ENCODE measurements at places on chromosomes 7 and 10.

GRCh38 chr10:43965033-43965917 lies 316.6 kb upstream of the ZNF32 start:
- DNase-seq = peak; percentile 74

DNA sequence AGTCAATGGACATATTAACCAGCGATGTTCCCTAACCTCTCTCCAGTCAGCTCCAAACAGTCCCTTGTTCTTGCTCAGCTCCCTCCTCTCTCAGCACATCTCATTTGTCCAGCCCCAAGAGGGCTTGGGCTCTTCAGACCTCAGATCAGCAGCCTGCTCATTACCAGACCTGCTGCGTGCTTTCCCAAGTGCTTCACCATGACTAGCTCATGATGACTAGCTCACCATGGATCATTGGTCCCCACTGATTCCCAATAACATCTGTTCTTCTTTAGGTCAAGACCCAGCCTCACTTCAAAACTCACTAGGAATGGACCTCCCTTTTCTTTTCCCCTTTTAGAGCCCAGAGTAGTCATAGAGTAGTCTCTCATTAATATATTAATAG lies 121.9 kb downstream of the SLC16A9 start:
- DNase-seq = no peak

GRCh38 chr10:52229291-52229931 lies 84.7 kb upstream of the DKK1 start:
- no peak for DNase-seq

DNA sequence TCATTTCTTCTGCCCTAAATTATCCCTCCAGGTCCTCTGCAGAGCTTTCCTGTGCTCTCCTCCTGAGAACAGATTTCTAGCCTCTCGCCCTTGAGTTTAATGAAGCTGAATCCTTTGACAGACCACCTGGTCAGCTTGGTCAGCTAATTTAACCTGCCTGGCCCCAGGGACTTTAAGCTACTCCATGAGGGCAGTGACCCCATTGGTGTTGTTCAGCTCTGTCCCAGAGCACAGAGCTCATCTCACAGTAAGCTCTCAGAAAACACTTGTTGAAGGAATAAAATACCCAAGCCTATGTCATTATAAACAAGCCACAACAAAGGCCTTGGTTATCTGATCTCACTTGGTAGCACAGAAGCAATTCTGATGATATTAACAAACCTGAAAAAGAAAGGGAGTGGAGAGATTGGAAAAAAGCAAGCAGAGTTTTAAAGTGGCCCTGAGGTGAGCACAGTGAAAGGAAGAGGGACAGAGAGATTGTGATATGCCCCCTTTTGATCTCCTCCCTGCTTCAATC lies 24.4 kb downstream of the SLC26A4 start:
- DNase-seq = no peak

- no peak for DNase-seq
These were observed 2.1 kb downstream of the CADPS2 start for GRCh38 chr7:122884186-122884585.

- DNase-seq = peak; percentile 92
These were observed 547 bp downstream of the CRPPA start for GRCh38 chr7:16420649-16421332.

DNA sequence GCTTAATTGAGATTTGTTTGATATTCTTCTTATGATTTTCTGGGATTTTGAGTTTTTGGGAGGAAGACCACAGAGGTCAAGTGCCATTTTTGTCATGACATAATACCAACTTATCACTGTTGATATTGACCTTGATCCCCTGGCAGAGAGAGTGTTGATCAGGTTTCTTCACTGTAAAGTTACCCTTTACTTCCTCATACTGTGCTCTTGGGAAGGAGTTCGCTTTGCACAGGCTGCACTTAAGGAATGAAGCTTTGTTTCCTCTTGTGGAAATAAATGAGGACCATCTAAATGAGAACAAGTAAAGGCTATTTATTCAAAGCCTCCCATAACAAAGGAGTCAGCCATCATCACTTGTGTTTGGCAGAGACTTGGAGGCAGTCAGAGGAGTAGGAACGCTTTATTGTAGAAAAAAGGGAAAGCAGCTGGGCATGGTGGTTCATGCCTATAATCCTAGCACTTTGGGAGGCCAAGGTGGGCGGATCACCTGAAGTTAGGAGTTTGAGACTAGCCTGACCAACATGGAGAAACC lies 16.1 kb downstream of the ST7 start:
- DNase-seq = no peak

DNA sequence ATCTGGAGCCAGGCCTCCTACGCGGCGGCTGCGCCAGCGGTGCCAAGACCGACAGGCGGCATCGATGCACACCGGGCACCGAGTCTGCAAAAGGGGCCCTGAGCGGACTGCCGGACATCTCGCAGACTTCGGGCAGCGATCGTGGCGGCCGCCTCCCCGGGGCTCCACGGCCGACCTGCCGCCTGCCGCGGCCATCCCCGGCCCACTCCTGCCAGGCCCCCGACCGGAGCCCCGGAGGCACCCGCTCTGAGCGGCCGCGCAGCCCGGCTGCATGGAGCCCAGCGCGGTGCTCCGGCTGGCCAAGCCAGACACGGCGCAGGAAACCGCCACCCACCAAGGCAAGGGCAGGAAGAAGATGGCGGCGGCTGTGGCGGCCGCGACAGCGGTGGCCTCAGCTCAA lies 154.2 kb upstream of the KCTD7 start:
- no peak for DNase-seq

DNA sequence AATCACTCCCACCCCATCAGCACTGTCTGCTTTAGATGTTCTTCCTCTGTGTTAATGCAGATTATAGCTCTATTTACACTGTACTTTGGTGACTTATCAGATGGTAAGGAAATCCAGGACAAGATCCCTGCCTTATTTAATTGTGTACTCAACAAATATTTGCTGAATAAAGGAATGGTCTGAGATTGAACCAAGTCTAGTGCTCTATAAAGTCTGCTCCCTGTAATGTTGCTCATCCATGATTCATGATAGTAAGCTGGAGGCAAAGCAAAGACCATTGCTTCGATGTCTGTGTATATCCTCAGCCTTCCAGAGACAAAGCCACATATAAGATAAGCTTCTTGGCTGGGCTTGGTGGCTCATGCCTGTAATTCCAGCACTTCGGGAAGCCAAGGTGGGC lies 33.5 kb downstream of the PLCE1 start:
- no peak for DNase-seq

DNA sequence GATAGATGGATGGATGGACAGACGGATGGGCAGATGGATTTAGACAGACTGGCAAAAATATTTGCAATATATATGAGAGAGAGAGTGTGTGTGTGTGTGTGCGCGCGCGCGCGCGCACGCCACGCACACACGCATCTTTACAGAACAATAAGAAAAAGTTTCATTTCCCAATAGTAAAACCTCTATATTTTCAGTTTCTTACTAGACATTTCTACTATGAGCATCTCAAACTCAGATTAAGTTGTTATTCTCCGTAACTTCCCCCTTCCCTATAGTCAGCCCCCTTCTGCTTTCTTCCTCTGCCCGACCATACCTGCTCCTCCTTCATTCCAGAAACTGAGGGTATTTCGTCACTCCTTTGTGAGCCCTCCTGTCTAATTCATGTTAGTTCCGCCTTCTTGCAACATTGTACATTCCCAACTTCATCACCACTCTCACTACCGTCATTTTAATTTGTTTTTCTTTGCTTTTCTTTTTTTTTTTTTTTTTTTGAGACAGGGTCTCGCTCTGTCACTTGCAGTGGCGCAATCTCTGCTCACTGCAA lies 154.4 kb upstream of the SH2B2 start:
- peak; percentile 3 for DNase-seq

DNA sequence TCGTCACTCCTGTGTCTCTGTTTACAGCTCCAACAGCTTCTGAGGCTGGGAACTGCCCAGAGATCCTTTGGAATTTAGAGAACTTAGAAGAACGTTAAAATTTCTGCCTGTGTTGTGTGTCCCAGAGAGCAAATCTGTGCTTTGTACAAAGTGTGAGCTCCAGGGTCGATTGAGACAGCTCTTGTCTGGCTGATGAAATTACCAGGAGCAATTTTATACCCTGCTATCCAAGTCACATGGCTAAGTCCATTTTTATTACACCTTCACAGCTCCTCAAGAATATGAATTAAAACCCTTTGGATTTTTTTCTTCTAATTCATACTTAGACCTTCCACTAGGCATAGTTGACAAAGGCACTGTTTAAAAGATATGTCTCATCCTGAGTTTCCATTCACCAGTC lies 46.5 kb upstream of the INSYN2A start:
- DNase-seq = no peak

GRCh38 chr10:71998119-71998839 lies 34.1 kb downstream of the CHST3 start:
- no peak for DNase-seq

DNA sequence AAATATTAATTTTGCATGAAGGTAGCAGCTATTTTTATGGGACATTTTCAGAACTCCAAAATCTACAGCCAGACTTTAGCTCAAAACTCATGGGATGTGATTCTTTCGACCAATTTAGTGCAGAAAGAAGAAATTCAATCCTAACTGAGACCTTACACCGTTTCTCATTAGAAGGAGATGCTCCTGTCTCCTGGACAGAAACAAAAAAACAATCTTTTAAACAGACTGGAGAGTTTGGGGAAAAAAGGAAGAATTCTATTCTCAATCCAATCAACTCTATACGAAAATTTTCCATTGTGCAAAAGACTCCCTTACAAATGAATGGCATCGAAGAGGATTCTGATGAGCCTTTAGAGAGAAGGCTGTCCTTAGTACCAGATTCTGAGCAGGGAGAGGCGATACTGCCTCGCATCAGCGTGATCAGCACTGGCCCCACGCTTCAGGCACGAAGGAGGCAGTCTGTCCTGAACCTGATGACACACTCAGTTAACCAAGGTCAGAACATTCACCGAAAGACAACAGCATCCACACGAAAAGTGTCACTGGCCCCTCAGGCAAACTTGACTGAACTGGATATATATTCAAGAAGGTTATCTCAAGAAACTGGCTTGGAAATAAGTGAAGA lies 112.3 kb downstream of the CFTR start:
- DNase-seq = no peak

GRCh38 chr10:26486990-26487850 lies 49.1 kb downstream of the APBB1IP start:
- no peak for DNase-seq

GRCh38 chr10:104029521-104029860 lies 56.2 kb downstream of the COL17A1 start:
- DNase-seq = no peak

GRCh38 chr10:8061274-8062211 lies 7.1 kb downstream of the GATA3 start:
- no peak for DNase-seq

GRCh38 chr10:6669269-6669859 lies 89.3 kb upstream of the PRKCQ start:
- DNase-seq = no peak

GRCh38 chr10:21747809-21748208 lies 213.8 kb downstream of the MLLT10 start:
- no peak for DNase-seq

- no peak for DNase-seq
These were observed 165.6 kb upstream of the PRR15 start for GRCh38 chr7:29398011-29398410.

GRCh38 chr10:19245889-19246752 lies 197.5 kb downstream of the MALRD1 start:
- DNase-seq = no peak

GRCh38 chr10:118950190-118950680 lies 79.3 kb upstream of the NANOS1 start:
- DNase-seq = no peak

GRCh38 chr10:926075-926698 lies 5.3 kb downstream of the LARP4B start:
- DNase-seq = no peak

DNA sequence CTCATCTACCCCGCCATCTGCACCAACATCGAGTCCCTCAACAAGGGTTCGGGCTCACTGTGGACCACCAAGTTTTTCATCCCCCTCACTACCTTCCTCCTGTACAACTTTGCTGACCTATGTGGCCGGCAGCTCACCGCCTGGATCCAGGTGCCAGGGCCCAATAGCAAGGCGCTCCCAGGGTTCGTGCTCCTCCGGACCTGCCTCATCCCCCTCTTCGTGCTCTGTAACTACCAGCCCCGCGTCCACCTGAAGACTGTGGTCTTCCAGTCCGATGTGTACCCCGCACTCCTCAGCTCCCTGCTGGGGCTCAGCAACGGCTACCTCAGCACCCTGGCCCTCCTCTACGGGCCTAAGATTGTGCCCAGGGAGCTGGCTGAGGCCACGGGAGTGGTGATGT lies 34.6 kb upstream of the CDH23 start:
- no peak for DNase-seq

DNA sequence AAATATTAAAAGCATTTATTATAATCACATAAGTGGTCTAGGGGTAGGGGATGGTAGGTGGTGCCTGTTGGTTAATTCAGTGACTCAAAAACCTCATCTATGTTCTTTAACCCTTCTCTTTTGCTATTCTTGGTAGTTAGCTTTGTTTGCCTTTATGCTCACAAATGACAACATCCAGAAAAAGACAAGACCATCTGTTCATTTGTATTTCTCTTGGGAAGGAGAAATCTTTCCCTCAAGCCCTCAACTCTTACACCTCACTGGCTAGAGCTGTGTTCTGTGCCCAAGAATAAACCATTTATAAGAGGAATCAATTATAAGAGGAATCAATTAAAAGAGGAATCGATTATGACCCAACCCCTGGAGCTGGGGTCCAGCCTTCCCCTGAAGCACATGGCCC lies 10.8 kb upstream of the IFRD1 start:
- no peak for DNase-seq

GRCh38 chr7:92696584-92696983 lies 106.4 kb upstream of the FAM133B start:
- no peak for DNase-seq

GRCh38 chr10:129784291-129784690 lies 179.8 kb downstream of the EBF3 start:
- no peak for DNase-seq

- DNase-seq = no peak
These were observed 191.7 kb downstream of the TCERG1L start for GRCh38 chr10:131119626-131120355.

- DNase-seq = peak; percentile 68
These were observed 104.1 kb upstream of the FAM20C start for GRCh38 chr7:88095-88926.

DNA sequence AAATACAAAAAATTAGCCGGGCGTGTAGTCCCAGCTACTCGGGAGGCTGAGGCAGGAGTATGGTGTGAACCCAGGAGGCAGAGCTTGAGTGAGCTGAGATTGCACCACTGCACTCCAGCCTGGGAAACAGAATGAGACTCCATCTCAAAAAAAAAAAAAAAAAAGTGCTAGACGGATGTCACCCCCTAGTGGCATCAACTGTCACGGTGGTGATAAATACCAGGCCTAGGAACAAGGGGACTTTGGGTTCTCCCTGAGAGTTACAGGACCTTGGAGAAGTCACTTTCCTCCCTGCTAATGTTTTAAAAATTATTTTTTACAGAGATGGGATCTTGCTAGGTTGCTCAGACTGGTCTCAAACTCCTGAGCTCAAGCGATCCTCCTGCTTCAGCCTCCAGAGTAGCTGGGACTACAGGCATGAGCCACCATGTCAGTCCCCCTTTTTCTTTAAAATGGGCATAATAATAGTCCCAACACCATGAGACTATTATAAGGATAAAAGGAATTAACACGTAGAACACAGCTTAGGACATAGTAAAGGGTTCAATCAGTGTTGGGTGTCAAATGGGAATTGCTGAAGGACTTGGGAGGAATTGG lies 2.6 kb upstream of the TMEM130 start:
- peak; percentile 1 for DNase-seq
